Right forelimb (tissue), 1 donor: ENCODE measurements at places on chromosomes 2 and 18.

GRCh38 chr2:99356853-99357252, 19.7 kb downstream of the EIF5B start:
- DNase-seq, result no peak

DNA sequence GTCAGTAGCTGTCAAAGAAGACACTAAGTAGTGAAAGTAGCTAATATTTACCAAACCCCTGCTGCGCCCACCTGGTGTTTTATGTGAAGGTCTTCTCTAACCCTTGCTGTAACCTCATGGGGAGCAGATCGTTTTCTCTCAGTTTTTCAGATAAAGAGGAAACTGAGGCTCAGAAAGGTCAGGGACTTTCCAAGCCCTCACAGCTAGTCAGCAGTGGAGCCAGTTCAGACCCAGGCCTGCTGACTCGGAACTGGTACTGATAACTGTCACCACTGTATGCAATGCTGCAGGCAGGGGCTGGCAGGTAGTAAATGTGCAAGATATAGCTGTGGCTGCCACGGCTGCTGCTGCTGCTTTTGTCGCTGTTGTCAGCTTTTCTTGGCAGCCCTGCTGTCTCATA, 69.1 kb downstream of the LRRFIP1 start:
- DNase-seq, result no peak

GRCh38 chr2:219571311-219572236, at the start of gene OBSL1:
TSS of gene OBSL1 (minus strand) at chr2:219571539. CDS start at chr2:219571232, 307 bp downstream.
- peak; percentile 92 for DNase-seq

- DNase-seq, result no peak
These were observed 77.2 kb upstream of the PXDN start for GRCh38 chr2:1821530-1821929.

- DNase-seq, result no peak
These were observed 3.8 kb downstream of the FN1 start for GRCh38 chr2:215431778-215432758.

- DNase-seq, result no peak
These were observed 88.4 kb downstream of the DSEL start for GRCh38 chr18:67428158-67428557.

DNA sequence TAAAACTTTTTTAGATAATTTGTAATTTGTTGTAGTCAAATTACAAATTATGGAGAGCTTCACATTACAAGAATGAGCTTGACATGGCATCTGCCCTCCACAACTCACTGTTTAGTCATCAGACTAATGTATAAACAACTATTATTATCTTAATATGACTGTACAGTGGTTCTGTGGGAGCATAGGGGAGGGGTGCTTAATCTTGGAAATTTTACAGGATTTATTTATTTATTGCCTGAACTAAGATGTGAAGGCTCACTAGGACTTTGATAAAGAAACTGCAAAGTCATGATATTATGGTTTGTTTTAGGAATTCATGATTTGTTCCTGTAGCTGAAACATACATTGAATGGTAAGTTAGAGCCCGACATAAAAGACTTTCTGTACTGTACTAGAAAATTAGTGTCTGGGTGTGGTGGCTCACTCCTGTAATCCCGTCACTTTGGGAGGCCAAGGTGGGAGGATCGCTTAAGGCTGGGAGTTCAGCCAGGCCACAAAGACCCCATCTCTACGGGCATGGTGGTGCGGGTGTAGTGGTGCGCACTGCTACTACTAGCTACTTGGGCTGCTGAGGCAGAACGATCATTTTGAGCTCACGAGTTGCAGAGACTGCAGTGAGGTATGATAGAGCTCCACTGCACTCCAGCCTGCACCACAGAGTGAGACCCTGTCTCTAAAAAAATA, 2.1 kb downstream of the MARCHF7 start:
- DNase-seq, result no peak

- no peak for DNase-seq
These were observed 4.3 kb downstream of the REL start for GRCh38 chr2:60885683-60886082.

- no peak for DNase-seq
These were observed 46.3 kb downstream of the ANKMY1 start for GRCh38 chr2:240511351-240512108.

DNA sequence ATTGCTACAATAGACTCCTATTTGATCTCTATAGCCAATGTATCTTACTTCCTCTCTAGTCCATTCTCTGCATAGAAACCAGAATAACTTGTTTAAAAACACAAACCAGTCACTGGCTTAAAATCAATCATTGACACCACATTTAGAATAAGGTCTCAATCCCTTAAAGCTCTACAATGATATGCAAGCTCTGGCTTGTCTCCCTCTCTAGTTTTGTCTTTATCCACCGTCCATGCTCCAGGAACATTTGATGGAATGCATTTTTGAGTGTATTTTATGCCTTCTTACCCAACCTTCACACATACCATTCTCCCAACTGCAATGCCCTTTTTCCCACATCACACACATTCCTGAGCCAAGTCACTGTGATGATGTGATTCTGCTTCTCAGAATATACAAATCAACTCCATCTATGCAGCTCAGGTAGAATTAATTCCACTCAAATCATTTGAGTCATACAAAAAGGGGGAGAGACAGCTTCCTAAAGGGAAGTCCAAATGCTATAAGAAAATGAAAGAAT, 1107.2 kb downstream of the DPP10 start:
- no peak for DNase-seq

DNA sequence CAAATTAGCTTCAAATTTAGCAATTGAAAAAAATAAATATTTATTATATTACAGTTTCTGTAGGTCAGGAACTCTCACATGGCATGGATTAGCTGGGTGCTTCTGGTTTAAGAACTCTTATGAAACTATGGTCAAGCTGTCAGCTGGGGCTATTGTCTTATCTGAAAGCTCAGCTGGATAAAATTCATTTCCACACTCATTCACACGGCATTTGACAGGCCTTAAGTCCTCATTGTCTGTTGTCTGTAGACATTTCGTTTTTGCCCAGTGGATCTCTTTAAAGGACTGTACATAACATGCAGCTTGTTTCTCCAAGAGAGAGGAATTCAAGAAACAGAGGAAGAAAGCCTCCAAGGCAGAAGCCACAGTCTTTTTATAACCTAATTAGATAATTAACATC, 1556.8 kb upstream of the SLC39A10 start:
- no peak for DNase-seq

DNA sequence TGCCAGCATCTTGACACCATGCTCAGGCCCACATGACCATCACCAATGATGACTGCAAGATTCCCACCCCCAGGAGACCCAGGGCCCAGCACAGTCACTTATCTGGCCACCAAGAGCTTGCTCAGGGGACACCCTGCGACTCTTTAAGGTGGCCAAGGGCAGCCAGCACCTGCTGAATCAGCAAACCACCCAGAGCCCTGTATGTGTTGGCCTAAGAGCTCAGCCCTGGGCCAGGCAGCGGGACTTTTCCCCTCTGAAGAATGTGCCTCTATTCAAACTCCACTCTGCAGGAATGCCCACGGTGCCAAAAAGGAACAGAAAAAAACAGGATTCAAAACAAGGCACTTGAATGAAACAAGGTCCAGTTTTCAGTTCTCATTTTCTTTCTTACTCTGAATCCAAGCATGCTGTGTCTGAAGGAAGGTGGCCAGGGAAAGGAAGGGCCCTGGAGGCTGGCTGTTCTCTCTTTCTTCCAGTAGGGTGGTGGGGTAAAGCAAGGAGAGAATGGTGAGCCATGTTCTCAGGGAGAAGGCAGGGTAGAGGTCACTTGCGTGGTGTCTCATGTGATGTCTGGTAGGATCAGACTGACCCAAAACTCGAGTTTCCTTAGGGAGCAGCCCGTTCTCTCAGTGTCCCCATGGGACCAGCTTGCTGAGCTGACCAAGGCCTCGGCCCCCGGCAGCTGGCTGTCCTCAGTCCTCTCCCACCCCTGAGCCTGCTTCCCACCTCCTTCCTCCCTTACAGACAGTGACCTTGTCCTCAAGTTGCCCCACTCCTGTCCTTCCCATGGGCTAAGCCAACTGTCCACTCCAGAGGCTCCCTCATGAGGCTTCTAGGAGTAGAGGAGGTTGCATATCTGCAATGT, 150.0 kb downstream of the RNF152 start:
- no peak for DNase-seq

DNA sequence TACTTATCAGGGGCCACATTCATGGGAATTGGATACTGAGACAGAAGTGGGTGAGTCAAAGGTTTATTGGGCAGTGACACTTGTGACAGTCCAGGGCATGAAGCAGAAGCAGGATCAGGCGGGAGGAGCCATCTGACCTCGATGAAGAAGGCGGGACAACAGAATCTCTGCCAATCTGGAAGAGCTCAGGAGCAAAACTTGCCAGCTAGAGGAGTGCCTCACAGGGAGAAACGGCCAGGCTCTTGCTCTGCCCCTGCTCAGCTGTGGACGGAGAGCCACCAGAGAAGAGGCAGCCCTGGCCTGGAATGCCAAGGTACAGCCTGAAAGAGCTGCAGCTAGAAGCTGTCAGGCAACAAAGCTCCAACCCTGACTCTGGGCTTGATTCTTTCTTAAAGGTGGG, 16.9 kb downstream of the DAW1 start:
- no peak for DNase-seq

- no peak for DNase-seq
These were observed 183.4 kb upstream of the ERBB4 start for GRCh38 chr2:212722046-212722445.

DNA sequence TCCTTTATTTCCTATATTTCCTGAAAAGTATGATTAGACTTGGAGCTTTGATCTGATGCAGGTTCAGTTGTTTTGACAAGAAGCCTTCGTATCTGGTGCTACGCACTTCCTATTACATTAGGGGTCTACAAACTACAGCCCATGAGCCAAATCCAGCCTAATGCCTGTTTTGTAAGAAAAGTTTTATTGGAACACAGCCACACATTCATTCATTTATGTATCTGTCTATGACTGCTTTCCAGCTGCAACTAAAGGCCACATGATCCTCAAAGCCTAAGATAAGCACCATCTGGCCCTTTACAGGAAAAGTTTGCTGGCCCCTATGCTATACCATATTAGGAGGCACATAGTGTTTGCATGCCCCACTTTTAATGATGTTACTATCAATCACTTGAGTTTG, 26.0 kb downstream of the EIF2AK3 start:
- no peak for DNase-seq

DNA sequence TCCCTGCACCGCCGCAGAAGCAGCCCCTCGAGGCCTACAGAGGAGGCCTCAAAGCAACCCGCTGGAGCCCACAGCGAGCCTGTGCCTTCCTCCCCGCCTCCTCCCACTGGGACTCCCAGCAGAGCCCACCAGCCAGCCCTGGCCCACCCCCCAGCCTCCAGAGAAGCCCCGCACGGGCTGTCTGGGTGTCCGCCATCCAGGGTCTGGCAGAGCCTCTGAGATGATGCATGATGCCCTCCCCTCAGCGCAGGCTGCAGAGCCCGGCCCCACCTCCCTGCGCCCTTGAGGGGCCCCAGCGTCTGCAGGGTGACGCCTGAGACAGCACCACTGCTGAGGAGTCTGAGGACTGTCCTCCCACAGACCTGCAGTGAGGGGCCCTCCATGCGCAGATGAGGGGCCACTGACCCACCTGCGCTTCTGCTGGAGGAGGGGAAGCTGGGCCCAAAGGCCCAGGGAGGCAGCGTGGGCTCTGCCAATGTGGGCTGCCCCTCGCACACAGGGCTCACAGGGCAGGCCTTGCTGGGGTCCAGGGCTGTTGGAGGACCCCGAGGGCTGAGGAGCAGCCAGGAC, 31.2 kb downstream of the GPC1 start:
- peak; percentile 38 for DNase-seq
